ENCODE measurements at places on chromosomes 13 and 19. TPM values are rescaled to one million over a fixed set of nuclear protein-coding genes. Genes with fewer than 3 reads are reported as not detected.
A peak's percentile ranks its signal among the peaks of the same experiment; 100 is the strongest.

DNA sequence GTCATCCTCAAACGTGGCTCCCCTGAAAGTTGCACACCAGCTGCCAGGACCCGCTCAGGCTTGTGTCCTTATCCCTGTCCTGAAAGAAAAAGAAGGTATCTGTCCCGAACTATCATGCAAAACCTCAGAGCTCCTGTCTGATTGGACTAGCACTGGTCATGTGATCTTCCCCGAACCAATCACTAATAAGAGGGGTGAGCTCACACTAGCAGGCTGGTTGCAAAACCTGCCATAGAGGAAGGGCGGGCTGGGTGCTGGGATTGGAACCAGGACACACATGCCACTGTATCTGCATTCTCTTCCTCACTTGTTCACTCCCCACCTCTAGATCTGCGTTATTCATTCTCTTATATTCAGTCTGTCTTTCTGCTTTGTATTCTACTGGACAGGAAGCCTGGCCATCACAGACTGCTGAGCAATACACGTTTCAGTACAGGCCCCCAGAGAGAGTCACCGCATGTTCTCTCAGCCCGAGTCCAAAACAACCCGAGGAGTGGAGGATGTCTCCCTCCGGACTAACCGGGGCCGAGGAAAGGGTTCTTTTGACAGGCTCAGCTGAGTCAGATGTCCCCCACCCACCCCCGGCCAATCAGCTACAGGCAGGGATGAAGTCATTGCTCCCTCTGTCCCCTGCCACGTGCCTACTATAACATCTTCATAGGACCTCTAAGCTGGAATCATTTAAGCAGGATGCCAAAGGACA, 97.7 kb downstream of the SIPA1L3 start:
- H3K4me3 ChIP-seq = no peak overlapping the region
- H3K4me1 ChIP-seq = peaks cover 39% of the 10 kb centered on the region
- H3K36me3 ChIP-seq = no peaks in the 10 kb centered on the region
- H3K27me3 ChIP-seq = no peaks in the 10 kb centered on the region
- peak; percentile 47 for DNase-seq

GRCh38 chr13:79196366-79196765, 209.7 kb downstream of the RBM26 start:
- peak overlapping the region; percentile 17 for H3K4me3 ChIP-seq
- no peak overlapping the region for H3K27ac ChIP-seq
- no peak for DNase-seq
- H3K27me3 ChIP-seq = peaks cover 9% of the 10 kb centered on the region
- H3K36me3 ChIP-seq = peaks cover 9% of the 10 kb centered on the region

DNA sequence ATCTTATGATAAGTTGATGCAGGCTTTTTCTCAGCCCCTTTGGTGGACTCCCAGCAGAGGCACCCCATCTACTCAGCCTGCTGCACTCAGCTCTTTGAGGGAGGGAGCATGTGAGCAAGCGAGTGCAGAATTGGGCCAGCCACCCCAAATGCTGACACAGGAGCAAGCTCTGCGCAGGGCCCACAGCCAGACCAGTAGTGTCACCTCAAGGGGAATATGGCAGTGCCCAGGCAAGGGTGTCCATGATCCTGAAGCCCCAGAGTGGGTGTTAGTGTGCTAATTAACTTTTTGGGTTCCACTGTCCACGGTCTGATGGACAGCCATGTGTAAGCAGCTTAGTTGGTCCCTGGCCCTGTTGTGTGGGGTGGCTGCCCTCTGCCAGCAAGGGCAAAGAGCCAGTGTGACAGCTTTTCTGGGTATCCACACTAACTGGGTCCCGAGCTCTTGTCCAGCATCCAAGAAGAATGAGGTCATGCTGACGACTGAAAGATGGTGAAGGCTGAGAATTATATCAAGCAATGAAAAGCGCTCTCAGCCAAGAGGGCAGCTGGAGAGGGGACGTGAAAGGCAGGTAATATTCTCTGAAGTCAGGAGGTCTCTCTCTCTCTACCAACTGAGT, 898.3 kb upstream of the PCDH9 start:
- H3K4me1 ChIP-seq = no peaks in the 10 kb centered on the region
- DNase-seq = no peak
- H3K36me3 ChIP-seq = no peaks in the 10 kb centered on the region

DNA sequence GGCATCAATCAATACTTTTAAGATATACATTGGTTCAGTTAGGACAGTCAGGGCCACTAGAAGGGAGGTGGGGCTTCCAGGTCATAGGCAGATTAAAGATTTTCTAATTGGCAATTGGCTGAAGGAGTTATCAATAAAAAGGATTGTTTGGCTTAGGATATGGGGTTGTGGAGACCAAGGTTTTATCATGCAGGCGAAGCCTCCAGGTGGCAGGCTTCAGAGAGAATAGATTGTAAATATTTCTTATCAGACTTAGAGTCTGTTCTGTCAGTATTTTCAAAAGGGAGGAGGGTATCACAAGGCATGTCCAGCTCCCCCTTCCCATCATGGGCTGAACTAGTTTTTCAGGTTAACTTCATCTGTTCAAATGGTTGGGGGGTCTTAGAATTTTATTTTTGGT, 77.4 kb upstream of the FARP1 start:
- no peaks in the 10 kb centered on the region for H3K36me3 ChIP-seq
- no peak overlapping the region for H3K27ac ChIP-seq
- H3K4me1 ChIP-seq = no peaks in the 10 kb centered on the region
- H3K4me3 ChIP-seq = no peak overlapping the region
- peaks cover 15% of the 10 kb centered on the region for H3K27me3 ChIP-seq

Gene GRK1
- polyA plus RNA-seq = not detected

Gene GPR12
- polyA plus RNA-seq = not detected

- no peak overlapping the region for H3K27ac ChIP-seq
- no peaks in the 10 kb centered on the region for H3K4me1 ChIP-seq
- no peak overlapping the region for H3K4me3 ChIP-seq
- H3K27me3 ChIP-seq = no peaks in the 10 kb centered on the region
- no peak for DNase-seq
- H3K36me3 ChIP-seq = no peaks in the 10 kb centered on the region
Observed at GRCh38 chr13:83618966-83619365, 263.3 kb downstream of the SLITRK1 start.

DNA sequence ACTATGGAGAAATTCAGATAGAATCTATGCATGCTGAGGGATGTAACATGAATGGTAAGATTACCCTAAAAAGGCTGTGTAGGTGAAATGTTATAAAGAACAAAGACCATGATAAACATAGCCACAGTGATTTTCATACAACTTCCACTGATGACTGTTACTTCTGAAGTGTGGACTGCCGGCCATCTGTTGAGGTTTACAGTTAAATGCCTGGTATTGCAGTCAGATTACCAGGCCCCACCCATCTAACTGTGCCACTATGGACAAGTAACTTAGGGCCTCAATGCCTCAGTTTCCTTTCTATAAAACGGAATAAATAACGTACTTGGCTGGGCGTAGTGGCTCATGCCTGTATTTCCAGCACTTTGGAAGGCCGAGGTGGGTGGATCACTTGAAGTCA, 395.6 kb downstream of the KLF12 start:
- no peak overlapping the region for H3K4me3 ChIP-seq
- H3K36me3 ChIP-seq = peaks cover 10% of the 10 kb centered on the region
- H3K4me1 ChIP-seq = no peaks in the 10 kb centered on the region
- peak overlapping the region; percentile 46 for H3K27ac ChIP-seq

DNA sequence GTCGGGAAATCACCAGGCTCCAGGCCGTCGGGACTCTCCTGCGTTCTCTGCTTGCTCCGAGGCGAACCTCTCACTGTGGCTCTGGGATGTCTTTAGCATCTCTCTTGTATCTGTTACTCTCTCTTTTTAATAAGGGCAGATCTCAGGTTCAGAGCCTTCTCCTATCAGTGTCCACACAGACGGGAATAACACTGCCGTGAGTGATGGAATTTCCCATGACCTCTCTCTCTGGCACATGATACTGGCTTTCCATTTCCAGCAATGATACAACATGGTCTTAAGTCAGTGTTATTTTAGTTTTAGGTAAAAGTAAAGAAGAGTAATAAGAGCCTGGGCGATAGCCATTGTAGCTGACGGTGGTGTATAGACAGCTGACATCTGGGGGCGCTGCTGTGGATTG, 9.3 kb downstream of the ZNF444 start:
- H3K27ac ChIP-seq = no peak overlapping the region
- peaks cover 11% of the 10 kb centered on the region for H3K4me1 ChIP-seq
- H3K27me3 ChIP-seq = no peaks in the 10 kb centered on the region
- H3K4me3 ChIP-seq = no peak overlapping the region

DNA sequence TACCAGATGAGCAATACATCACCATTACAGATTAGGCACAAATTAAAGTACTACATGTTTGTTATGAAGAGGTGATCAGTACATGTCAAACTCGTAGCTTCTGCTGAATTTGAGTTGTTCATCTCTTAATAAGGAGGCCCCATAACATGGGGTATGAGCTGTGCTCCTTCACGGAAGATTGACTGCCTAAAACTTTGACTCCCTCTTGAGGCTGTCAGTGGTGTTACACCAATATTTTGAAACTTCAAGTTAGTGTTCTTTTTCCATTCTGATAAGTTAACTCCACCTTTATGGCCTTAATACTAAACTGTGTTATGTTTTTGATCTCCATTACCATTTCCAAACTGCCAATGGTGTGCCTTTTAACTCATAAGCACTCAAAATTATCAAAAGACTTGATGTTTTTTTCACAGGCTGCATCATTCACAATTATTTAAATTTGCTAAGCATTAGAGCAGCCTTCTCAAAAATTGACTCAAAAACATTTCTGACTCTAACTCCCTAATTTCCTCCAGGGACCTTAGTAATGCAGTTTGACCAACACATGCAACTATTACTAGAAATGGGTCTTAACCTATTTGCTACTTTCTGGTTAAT, 1591.5 kb downstream of the PCDH9 start:
- DNase-seq = no peak
- H3K27me3 ChIP-seq = no peaks in the 10 kb centered on the region
- no peak overlapping the region for H3K27ac ChIP-seq
- H3K36me3 ChIP-seq = no peaks in the 10 kb centered on the region
- no peaks in the 10 kb centered on the region for H3K4me1 ChIP-seq
- no peak overlapping the region for H3K4me3 ChIP-seq

DNA sequence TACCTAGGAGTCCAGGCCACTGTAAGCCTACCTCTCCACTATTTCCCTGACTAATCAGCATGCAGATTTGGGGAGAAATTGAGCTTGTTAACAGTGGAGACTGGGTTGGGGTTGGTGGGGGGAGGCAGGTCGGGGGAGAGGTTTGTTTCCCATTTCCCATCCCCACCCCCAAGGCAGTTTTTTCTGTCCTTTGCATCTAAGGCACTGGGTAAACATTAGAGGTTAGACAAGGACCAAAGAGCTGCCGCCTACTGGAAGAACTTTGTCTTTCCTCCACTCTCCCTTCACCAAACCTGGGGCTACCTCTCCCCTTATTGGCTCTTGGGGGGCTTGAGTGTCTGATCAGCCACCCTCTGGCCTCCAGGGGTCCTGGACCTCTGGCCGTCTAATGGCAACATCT, 953 bp downstream of the KCNN4 start:
- peaks cover 97% of the 10 kb centered on the region for H3K4me1 ChIP-seq
- H3K36me3 ChIP-seq = peaks cover 8% of the 10 kb centered on the region

Gene FFAR3
- 0.17 TPM for polyA plus RNA-seq

- DNase-seq = peak; percentile 2
- H3K36me3 ChIP-seq = no peaks in the 10 kb centered on the region
- H3K27ac ChIP-seq = no peak overlapping the region
- H3K27me3 ChIP-seq = peaks cover 66% of the 10 kb centered on the region
Observed at GRCh38 chr19:33301900-33302174, 497 bp downstream of the CEBPA start.

GRCh38 chr13:83621765-83622421, 260.4 kb downstream of the SLITRK1 start:
- no peak overlapping the region for H3K4me3 ChIP-seq
- H3K27me3 ChIP-seq = no peaks in the 10 kb centered on the region
- H3K4me1 ChIP-seq = no peaks in the 10 kb centered on the region
- no peak for DNase-seq
- H3K36me3 ChIP-seq = no peaks in the 10 kb centered on the region

DNA sequence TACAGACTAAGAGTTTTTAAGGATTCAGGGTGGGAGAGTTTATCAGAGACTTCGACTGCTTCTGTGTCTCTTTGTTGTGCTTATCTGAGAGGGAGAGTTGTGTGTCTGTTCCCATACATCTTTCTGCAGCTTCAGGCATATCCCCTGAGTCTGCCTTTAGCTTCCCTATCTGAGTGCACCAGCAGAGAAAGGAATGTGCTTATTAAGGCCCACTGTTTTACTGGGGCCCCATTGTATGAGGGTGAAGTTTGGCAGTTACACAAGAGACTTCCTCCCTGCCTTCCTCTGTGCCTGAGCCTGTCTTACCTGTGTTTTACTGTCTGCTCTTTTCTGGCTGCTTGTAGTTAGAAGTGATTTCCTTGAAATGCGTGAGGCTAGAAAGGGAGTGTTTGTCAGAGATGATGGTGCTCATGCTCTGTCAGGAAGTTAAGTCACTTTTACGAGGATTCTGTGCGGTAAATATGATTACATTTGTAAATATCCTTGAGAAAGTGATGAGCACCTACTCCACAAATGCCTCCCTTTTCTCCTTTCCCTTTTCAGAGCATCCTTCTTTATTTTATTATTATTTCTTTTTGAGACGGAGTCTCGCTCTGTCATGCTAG, 1228.9 kb upstream of the MIR17HG start:
- H3K4me1 ChIP-seq = no peaks in the 10 kb centered on the region
- no peaks in the 10 kb centered on the region for H3K27me3 ChIP-seq
- H3K36me3 ChIP-seq = no peaks in the 10 kb centered on the region
- no peak overlapping the region for H3K27ac ChIP-seq
- H3K4me3 ChIP-seq = no peak overlapping the region

DNA sequence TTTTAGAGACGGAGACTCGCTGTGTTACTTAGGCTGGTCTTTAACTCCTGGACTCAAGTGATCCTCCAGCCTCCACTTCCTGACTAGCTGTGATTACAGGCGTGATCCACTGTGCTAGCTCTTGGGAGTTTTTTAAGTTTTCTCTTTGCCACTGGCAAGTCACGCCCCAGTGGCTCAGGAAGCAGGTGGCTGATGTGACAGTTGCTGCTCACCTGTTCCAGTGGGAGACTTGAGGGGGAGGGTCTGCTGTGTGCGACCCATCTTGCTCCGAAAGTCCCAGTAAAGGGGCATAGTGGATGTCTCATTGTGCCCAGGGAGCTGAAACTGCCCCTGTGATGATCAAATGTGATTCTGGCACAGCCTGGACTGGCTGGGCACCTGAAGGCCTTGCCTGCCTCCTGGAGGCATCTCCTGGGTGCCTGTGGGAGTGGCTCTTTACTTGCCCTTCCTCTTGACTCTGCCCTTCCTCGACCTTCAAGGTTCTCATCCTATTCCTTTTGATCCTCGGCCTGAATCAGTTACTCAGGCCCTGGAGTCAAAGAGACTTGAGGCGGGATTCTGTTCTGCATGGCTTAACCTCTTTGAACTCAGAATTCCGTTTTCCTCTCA, 7.8 kb downstream of the SMARCA4 start:
- peak overlapping the region; percentile 83 for H3K4me3 ChIP-seq
- peak; percentile 39 for DNase-seq
- peaks cover 55% of the 10 kb centered on the region for H3K4me1 ChIP-seq
- H3K36me3 ChIP-seq = no peaks in the 10 kb centered on the region

- peak; percentile 90 for DNase-seq
- H3K4me3 ChIP-seq = peak within 1 kb of the TSS; percentile 99
- H3K36me3 ChIP-seq = no peaks in the 10 kb centered on the region
- peaks cover 91% of the 10 kb centered on the region for H3K4me1 ChIP-seq
- peak within 1 kb of the TSS; percentile 99 for H3K27ac ChIP-seq
- no peaks in the 10 kb centered on the region for H3K27me3 ChIP-seq
Observed at GRCh38 chr19:2328401-2329148, at the start of the genes LSM7 and SPPL2B. TSS of gene LSM7 (minus strand) at chr19:2328586. CDS start at chr19:2328566, 20 bp downstream. TSS of gene SPPL2B (plus strand) at chr19:2328684. CDS start at chr19:2328710, 26 bp downstream.

GRCh38 chr13:99507551-99507950, 6.3 kb downstream of the TM9SF2 start:
- H3K27me3 ChIP-seq = no peaks in the 10 kb centered on the region
- H3K36me3 ChIP-seq = peaks cover 11% of the 10 kb centered on the region
- peak overlapping the region; percentile 84 for H3K27ac ChIP-seq
- peaks cover 80% of the 10 kb centered on the region for H3K4me1 ChIP-seq
- H3K4me3 ChIP-seq = peak overlapping the region; percentile 38

Data from naive B cell (primary cell).